NCI-H69 (cell line): ENCODE measurements at places on chromosomes 12 and 14.

GRCh38 chr12:5453466-5453865 lies 21.6 kb downstream of the NTF3 start:
- DNase-seq = no peak

GRCh38 chr14:80718940-80719339 lies 222.6 kb downstream of the CEP128 start:
- DNase-seq = peak; percentile 33

DNA sequence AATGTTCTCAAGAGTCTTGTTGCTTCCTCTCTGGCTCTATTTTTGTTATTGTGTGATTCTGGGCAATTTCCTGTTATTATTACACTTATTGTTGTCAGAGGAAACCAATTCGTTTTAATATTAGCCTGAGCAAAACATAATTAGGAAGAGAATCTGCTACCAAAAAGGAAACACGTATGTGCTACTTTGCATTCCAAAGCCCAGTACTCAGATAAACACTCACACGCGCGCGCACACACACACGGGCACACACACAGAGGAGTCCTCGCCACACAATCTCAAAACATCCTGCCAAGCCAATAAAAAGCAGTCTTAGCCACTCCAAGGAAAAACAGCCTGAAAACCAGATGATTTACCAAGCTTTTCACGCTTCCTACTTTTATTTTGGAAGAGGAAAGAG lies 400.7 kb downstream of the NUAK1 start:
- DNase-seq = no peak

- DNase-seq = no peak
Observed at GRCh38 chr14:90281261-90281660, 24.9 kb downstream of the PSMC1 start.

- no peak for DNase-seq
Observed at GRCh38 chr14:68173227-68173972, 353.8 kb downstream of the RAD51B start.

GRCh38 chr14:102333390-102333789 lies 13.8 kb downstream of the ZNF839 start:
- no peak for DNase-seq

DNA sequence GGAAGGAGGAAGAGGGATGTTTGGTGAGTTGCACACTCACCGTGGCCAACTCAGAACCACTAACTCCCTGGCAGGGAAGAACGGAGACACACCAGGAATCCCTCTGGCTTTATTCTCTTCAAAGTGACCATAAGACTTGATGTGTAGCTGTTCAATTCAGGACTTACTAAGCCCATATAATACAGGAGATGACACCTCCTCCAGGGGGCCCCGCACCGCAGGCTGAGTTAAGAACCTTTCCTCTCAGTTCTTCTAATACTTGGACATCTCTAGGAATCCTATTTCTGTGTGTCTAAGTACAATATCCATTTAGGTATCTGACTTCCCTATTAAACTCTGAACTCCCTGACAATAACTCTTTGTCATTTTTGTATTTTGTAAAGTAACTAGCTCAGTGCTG lies 49.5 kb downstream of the DCAF4 start:
- no peak for DNase-seq

DNA sequence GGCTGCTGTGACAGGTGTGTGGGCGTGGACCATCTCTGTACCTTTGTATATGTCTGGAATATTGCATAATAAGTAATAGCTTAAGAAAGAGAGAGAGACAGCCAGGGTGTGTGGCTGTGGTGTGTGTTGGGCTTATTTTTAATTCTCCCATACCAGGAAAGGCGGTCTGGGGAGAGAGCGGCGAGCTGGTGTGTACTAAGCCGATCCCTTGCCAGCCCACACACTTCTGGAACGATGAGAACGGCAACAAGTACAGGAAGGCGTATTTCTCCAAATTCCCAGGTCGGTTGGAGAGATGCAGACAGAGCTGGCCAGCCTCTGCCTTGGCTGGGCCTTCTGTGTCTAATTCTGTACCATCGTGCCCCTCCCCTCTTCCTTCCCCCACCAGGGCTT lies 63.9 kb downstream of the AACS start:
- DNase-seq = no peak

DNA sequence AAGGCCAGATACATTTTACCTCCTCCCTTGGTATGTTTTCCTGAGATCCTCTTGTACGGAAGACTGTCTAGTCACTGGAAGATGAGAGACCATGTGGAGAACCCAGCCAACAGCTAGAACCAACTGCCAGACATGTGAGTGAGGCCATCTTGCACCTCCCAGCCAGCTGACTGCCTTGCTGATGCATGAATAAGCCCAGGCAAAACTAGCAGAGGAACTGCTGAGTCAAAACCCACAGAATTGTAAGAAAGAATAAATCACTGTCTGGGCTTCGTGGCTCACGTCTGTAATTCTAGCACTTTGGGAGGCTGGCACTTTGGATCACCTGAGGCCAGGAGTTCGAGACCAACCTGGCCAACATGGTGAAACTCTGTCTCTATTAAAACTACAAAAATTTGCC lies 160.0 kb downstream of the TPH2 start:
- no peak for DNase-seq

- DNase-seq = no peak
Observed at GRCh38 chr14:54781080-54781479, 121.5 kb downstream of the GCH1 start.
